ENCODE measurements at places on chromosomes 11 and 22.

DNA sequence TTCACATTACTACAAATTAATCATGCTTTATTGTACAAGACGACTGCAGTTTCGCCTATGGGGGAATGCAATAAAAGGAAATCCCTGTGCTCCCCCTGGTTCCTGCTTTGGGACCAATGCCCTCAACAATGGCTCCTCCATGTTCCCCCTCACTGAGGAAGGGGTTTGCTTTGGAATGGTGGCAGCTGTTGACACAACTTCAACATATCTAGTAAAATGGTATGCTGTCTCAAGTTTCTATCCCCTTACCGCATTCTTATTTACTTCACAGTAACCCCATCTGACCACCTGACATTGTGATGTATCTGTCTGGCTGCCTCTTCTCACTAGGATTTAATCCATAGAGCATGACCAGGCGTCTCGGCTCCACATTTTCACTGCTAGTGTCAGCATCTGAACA is 48.8 kb downstream of the PIWIL3 start:
- DNase-seq: no peak

DNA sequence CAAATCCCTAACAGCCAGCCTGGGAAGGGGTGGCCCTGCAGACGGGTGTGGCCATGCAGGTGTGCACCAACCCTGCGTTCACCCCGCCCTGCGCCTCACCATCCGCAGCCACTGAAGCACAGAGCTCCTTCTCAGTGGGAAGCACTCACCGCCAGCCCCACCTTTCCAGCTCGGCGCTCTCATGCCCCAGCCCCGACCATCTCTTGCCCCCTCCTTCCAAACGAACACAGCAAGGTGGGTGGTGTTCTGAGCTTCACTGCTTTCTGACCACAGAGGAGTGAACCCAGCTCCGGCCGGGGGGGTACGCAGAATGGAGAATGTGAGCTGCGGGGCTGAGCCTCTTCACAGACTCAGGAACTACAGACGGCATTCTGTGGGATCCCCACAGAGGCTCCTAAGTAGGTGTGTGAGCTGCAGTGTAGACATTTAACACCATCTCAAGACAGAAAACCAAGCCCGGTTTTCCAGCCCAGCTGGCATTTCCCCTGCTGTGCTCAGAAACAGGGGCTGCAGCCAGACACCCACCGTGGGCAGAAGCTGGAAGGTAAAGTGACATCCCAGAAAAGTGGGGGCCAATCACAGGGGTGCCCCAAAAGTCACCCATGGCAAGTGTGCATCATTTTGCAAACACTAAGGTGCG is 88.4 kb upstream of the RTL6 start:
- DNase-seq: no peak

DNA sequence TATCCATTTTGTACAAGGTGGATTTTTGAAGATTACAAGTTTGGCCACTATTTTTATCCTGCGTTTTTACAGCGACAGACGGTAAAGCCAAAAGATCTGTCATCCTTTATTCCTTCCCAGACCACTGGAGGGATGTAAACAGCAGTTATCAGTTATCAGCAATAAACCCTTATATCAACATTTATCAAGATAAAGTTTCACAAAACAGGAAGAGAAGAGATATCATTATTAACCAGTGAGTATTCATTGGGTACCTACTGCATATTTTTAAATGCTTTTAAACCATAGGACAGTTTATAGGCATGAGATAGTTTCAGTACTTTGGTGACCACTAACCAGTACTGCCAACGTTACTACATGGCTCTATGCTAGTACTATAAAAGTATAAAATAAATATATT is 5.9 kb upstream of the REXO2 start:
- DNase-seq: no peak

DNA sequence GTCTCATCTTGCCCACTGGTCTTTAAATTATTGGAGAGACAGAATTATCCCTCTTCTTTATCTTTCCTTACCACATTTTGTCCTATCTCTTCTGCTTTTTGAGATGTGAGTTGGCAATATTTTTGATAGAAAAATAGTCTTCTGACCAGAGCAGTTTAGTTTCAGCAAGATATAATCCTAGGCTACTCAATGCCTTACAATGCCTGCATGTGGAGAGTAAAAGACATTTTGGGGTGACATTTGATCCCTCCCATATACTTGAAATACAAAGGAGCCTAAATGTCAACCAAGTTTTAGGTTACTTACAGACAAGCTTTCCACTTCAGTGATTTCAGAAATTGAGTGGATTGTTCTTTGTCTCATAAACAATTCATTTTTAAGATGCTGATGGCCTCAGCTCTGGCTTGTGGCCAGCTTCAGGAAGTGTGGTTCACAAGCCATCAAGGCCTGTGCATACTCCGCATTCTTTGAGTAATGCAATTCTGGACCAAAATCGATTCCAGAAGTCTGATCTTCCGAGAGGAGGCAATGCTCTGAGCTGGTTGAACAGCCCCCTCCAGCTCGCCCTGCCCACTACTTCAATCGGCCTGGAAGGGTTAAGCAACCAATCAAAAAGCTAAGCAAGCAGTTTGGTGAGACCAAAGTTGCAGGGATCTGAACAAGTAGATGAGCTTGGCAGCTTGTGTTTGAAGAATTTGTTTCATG is 274.4 kb downstream of the BLID start:
- no peak for DNase-seq

GRCh38 chr11:7592711-7593110 is 78.9 kb downstream of the PPFIBP2 start:
- DNase-seq: no peak

DNA sequence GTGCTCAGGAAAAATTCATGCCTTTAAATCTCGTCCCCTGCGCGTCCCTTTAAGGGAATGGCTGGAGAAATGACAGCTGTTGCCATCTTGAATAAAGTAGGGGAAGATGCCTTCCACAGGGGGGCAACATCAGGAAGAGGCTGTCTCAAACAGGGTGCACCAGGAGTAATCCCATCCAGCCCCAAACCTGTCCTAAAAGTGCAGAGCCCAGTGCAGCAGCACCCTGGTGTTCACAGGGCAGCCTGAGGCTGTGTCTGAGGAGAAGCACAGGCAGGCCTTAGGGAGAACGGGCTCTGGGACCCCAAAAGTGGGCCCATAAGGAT is 10.8 kb upstream of the C11orf96 start:
- no peak for DNase-seq

DNA sequence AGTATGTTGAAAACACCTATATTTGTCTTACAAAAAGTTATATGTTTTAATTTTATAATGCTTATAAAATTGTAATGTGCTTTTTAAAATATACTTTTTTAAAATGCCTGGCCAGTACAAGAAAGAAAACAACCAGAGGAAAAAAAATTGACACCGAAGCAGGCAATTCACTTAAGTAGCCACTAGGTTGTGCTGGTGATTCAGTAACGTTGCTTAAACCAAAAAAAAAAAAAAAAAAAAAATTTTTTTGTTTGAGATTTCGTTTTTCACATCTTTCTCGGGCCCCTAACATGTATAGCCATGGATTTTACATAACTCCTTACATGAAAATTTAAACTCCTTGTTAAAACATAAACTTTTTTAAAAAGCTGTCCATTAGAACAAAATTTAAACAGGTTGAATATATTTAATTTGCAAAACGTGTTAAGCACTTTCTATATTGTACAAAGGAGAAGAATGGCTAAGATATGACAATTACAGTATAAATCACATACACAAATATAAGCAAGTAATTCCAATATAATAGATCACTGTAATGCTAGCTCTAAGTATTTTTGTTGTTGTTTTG is 9.2 kb downstream of the OR8B4 start:
- DNase-seq: no peak

Data from stimulated activated CD4-positive, alpha-beta T cell treated with anti-CD3 and anti-CD28 coated beads, Interleukin-1b, Interleukin-23, amount 100 ng/mL, for 1 hour (primary cell).